Osteoblast (primary cell): ENCODE measurements at places on chromosomes 7 and 10. TPM values are rescaled to one million over a fixed set of nuclear protein-coding genes. Genes with fewer than 3 reads are reported as not detected.

The OPN1SW gene
- total RNA-seq, result not detected in 2 replicates

The SH2D4B gene
- under 0.01 TPM in 1 of 2 replicates, not detected in the other for total RNA-seq

The SYT15 gene
- under 0.01 TPM in 2 replicates for total RNA-seq

The ACTL6B gene
- total RNA-seq, result not detected in 2 replicates

The TLX1 gene
- not detected in 2 replicates for total RNA-seq

The SPDYE8 gene
- total RNA-seq, result not detected in 2 replicates

The ZNF804B gene
- total RNA-seq, result not detected in 2 replicates

DNA sequence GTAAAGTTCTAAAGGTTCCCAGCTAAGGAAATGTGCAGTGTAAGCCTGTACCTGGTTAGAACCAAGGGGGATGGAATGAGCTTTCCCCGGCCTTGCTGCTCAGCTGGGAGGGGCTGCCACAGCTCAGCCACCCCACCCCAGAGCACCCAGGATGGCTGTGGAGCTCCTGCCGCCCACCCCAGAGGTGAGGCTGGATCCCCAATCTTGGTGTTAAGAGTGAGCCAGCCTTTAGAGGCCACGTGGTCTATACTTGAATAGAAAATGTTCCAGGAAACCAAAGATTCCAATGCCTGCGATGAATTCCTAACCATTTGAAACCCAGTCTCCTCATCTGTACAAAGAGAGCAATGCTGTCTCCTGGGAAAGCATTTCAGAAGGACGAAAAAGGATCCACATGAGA lies 16.5 kb downstream of the DIP2C start:
- no peak for DNase-seq

DNA sequence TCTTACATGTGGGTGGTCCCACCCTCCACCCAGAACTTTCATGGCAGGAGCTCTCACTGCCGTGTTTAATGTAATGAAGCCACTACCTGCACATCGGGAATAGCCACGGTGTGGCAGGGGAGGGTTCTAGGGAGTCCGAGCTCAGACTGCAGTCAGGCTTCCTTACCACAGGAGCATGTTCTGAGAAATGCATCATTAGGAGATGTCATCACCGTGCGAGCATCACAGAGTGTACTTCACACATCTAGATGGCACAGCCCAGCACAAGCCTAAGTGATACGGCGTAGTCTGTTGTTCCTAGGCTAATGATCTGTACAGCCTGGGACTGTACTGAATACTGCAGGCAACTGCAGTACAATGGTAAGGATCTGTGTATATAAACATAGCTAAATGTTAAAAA lies 153.0 kb upstream of the LANCL2 start:
- DNase-seq, result no peak

DNA sequence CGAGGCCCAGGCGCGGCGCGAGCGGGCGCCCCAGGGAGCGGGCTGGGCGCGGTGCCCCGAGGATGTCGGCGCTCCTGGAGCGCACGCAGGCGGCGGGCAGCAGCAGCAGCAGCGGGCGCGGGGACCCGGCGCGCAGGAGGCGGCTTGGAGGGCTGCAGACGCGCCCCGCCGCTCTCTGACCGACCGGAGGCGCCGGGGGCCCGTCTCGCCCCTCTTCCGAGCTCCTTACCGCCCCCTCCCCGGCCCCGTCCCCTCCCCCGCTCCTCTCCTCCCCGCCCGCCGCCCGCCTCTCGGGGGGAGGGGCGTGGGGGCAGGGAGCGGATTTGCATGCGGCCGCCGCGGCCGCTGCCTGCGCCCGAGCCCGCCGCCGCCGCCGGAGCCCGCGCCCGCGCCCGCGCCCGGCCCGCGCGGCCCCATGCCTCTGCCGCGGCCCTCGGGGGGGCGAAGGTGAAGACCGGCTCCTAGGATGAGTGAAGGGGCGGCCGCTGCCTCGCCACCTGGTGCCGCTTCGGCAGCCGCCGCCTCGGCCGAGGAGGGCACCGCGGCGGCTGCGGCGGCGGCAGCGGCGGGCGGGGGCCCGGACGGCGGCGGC lies at the start of gene NRG3:
TSS of gene NRG3 (plus strand) at position 320 of the 592 bp plus-strand sequence.
- peak; percentile 34 for DNase-seq

GRCh38 chr10:125325326-125325725 lies 165.0 kb upstream of the CTBP2 start:
- DNase-seq, result no peak

DNA sequence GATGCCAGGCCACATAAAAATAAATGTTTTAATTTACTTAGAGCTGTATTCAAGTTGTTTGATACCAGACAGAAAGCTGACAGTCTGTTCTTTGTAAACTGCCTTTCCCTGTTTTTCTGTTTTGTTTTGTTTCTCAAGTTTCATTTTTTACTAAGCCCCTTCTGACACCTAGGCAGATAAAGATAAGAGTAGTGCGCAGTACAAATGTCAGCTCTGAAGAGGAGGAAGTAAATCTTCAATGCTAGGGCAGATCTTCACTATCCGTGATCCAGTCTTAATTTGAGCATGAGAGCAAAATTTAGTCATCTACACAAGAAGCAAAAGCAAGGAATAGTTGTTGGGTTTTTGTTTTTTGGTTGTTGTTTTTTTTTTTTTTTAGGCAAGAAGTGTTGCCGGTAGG lies 27.3 kb downstream of the MTURN start:
- no peak for DNase-seq

GRCh38 chr10:71302874-71303568 lies 16.0 kb upstream of the SLC29A3 start:
- no peak for DNase-seq

- DNase-seq, result peak; percentile 99
Observed at GRCh38 chr10:78925800-78926319, 142.9 kb upstream of the ZMIZ1 start.

GRCh38 chr10:89283936-89284475 lies 17.8 kb upstream of the IFIT2 start:
- DNase-seq, result no peak

DNA sequence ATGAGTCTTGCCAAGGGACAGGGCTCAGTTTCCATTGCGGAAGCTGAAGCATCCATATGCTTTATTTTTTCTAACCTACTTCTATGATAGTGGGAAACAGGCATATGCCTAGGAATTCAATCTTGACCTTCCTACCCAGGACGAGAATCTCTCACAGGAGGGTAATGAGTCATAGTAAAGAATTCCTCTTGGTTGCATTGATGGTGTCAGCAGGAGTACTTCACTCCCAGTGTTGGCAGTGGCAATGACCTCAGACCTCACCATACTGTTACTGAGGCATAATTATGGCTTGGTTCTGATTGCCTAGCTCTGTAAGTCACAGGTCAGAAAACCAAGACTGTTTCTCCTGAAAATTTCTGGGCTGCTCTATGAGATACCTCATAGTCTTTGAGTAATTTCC lies 552.9 kb downstream of the ARL4A start:
- peak; percentile 25 for DNase-seq

- DNase-seq, result no peak
Observed at GRCh38 chr10:115963848-115964247, 309.2 kb downstream of the GFRA1 start.

DNA sequence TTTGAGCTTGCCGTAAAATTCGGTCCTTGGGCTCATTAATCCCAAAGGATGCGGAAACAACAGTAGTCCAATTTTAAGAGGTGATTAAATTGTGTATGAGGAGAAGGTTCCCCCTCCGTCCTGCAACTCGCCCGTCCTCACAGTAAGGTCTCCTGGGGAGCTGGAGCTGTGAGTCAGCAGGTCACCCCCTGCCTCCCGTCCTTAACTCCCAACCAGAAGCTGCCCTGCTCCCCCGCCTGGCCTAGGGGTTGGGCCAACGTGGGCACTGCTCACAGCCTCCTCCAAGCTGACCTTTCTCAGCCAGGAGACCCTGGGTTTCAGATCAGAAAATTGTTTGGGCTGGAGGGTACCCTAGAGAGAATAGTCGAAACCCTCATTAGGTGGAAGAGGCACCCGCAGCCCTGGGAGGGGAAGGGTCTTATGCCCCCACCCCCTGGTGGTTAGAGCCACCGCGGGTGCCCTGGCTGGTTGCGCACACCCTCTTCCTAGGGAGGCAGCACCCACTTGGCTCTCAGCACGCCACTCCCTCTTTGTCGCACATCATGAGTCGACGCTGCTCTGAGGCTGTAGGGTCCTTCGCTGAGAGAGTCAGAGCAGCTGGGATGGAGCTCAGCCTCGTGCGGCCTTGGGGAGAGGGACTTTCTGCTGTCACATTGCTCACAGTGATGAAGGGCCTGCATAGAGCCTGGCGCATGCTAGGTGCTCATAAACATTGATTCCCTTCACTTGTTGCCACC lies 131.2 kb downstream of the TACC2 start:
- DNase-seq, result no peak

DNA sequence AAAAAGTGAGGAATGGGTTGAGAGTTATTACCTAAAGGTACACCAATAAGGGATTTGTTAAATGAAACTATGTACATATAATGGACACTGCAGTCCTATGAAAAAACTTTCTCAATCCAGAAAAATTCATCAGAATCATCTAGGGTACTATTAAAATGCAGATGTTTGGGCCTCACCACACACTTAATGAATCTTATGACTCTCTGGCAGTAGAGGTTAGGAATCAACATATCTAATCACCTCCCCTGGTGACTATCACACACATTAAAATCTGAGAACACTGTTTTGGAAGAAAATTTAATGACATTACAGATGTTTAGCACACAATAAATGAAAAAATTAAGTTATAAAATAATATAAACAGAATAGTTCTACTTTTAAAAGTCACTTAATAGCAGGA lies 32.1 kb downstream of the BAZ1B start:
- DNase-seq, result no peak

GRCh38 chr7:158484801-158485531 lies 102.7 kb downstream of the PTPRN2 start:
- no peak for DNase-seq
